ENCODE measurements at places on chromosomes 1 and 21.

- no peak for DNase-seq
Measured at GRCh38 chr21:19833082-19833481, 1165.1 kb upstream of the NCAM2 start.

GRCh38 chr1:83802023-83802422, 196.9 kb downstream of the TTLL7 start:
- DNase-seq: no peak

DNA sequence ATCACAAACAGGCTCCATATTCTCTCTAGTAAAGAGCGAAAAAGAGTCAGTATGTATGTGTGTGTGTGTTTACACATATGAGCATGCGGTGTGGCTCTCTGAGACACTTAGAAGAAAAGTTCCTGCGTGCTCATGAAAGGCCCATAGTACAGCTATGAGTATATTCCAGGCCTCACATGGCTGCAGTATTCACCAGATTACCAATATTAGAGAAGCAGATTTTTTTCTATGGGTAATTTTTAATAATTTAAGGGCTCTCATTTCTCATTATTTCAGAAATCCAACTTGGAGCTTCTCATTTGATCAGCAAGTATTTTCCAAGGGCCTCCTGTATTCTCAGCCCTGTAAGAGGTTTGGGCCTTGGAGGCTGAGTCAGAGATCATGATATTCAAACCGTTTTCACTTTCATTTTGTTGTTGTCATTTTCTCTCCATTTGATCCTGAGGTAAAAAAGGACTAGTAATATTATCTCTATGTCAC, 232.9 kb upstream of the SGIP1 start:
- DNase-seq: no peak

- DNase-seq: no peak
Measured at GRCh38 chr1:109816175-109816811, 52.6 kb upstream of the EPS8L3 start.

DNA sequence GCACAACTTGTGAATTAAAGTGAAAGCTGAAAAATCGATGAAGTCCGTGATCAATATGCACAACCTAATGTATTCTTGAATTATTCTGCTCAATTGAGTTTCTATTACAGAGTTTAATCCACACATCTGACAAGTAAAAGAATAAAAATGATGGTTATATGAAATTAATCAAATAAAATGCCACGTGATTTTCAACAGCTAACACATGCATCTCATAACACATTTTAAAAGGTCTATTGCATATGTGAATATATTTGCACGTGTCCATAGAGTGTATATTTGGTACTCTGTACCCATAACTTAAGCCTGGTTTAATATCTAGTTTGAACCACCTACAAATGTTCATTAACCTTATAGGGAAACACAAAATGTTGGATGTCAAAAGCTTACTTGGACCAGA, 266.2 kb downstream of the NTNG1 start:
- DNase-seq: no peak

DNA sequence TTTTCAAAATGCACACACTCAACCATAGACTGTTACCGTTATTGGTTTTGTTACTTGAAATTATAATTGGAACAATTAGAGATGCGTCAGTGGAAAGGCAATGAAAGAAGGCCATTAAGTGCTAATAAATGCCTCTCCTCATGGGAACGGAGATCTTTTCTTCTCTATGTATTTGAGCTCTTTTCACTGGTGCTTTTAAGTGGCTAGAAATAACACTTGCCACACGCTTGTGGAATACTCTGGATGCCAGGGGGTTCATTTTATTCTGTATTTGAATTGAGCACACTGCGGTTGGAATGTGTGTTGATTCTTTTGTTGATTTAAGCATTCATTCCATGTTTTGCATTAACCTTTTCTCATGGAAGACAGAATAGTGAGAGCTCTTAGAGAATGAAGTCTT, 68.4 kb downstream of the DNM3 start:
- DNase-seq: no peak

- DNase-seq: no peak
Measured at GRCh38 chr1:156504438-156504813, 3.9 kb upstream of the MEF2D start.

- no peak for DNase-seq
Measured at GRCh38 chr1:197399755-197400521, 131.9 kb downstream of the CRB1 start.

- no peak for DNase-seq
Measured at GRCh38 chr21:43767498-43767983, 8.6 kb downstream of the CSTB start.

DNA sequence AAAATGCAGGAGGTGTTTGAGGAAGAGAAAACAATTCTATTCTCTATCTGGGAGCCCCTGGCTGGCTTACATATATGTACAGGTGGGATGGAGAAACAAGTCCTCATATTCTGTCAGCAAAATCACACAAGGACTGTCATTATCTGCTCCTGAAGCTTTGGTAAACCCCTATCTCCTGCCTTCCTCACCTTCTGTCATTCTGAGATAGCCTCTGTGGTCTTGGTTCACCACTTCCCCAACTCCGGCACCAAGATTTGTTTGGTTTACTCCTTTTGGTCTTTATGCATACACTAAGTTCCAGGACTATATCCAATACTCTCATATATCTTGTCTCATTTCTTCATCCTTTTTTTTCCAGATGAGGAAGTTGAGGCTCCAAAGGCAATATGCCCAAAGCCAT, 551.1 kb downstream of the PLPP3 start:
- no peak for DNase-seq

- DNase-seq: no peak
Measured at GRCh38 chr1:110542725-110543124, 23.8 kb upstream of the KCNA10 start.

DNA sequence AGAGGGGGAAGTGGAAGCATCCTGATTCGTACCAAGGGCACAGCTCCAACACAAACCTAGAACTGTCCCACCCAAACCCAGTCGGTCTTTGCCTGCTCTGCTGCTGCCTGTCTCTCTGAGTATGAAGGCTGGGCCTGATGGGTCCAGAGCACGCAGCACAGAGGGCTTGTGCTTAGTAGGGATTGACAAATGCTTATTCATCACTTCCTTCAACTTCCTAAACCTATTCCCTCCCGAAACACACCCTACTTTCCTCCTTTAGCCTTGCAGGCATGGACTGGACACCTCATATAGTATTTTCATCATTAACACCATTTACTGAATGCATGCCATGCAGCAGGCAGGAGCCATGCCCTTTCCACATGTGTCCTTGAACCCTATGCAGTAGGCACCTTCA, 31.3 kb downstream of the FOXO6 start:
- DNase-seq: no peak

- no peak for DNase-seq
Measured at GRCh38 chr1:203381151-203381751, 30.3 kb upstream of the FMOD start.

DNA sequence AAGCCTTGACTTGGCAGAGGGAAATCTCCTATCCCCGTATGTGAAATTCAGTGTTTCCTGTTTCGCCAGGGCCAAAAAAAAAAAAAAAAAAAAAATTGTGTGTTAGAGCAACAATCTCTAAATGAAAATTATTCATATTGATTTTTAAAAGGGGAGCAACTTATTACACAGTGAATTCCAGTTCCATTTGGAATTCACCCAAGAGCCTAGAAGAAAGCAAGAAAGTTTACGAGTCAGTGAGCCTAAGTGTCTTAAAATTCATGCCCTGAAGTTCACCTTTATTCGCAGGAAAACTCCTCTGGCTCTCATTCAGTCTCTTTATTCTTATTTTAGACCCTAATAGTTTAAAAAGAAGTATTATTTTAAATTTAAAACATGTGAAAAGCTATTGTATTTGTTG, 42.1 kb upstream of the HUNK start:
- no peak for DNase-seq

- no peak for DNase-seq
Measured at GRCh38 chr1:41517062-41517438, 32.6 kb upstream of the EDN2 start.

All from cortex of kidney (tissue), 1 donor.